ENCODE measurements at places on chromosomes 7 and 10.

GRCh38 chr7:116052006-116052405 is 21.4 kb upstream of the TFEC start:
- DNase-seq = no peak

DNA sequence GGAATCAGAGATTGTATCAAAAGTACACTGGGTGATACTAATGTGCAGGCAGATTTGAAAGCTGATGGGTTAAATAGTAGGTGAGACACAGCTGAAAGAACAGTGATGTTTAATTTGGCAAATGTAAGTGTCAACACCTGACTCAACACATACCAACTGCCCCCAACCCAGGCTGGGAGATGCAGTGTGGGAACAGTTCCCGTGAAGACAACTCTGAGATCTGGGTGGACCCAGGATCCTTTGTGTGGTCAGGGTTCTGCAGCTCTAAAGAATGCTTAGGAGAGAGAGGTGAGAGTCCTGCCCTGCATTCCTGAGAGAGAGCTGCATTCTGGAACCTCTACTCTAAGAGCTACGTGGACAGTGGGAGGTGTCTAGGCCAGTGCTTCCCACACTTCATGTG is 479.7 kb downstream of the RPS24 start:
- no peak for DNase-seq

GRCh38 chr7:98163269-98163668 is 48.0 kb upstream of the BHLHA15 start:
- DNase-seq = no peak

GRCh38 chr7:147060070-147060469 is 943.5 kb downstream of the CNTNAP2 start:
- no peak for DNase-seq

- no peak for DNase-seq
Measured at GRCh38 chr10:64659311-64659710, 1138.1 kb downstream of the REEP3 start.

DNA sequence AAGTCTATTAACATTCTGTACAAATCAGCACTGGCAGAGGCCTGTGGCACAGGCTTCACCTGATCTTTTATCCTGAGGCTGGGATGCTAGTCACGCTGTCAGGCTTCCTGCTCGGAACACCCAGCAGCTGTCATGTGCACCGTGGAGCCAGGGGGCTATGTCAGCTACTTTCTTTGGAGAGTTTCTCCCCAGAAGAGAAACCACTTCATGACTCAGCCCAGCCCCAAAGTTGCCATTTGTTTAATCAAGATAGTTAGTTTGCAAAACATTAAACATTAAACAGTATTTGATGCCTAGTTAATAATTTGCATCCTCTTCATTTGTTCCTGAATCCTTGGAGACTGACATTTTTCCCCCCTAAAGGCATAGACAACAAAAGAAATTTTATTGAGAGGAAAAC is at the start of gene HABP2:
TSS of gene HABP2 (plus strand) at position 353 of the 400 bp plus-strand sequence. CDS start 69 bp downstream, outside the sequence.
- DNase-seq = no peak

DNA sequence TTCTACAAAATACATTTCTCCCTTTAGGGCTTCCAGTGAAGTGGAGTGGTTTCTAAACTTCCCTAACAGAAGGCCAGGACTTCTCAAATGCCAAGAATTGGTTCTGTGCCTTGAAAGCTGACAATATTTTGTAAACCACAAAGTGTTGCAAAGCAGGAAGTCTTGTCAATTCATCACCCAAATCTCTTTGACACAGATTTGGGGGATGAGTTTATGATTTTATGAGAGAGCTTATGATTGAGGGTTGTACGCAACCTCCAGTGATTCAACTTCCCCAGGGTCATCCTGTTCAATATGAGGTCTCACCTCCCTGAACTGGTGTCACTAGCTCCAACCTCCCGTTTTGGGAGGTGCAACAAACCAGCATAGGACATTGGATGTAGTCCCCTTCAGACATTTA is 83.7 kb downstream of the PRLHR start:
- DNase-seq = no peak

- DNase-seq = no peak
Measured at GRCh38 chr7:17661982-17662585, 278.2 kb downstream of the SNX13 start.

GRCh38 chr10:118595598-118596425 is at the start of gene PRLHR:
Gene PRLHR (minus strand): TSS chr10:118595648. CDS start chr10:118595244, 404 bp downstream.
- DNase-seq = no peak

DNA sequence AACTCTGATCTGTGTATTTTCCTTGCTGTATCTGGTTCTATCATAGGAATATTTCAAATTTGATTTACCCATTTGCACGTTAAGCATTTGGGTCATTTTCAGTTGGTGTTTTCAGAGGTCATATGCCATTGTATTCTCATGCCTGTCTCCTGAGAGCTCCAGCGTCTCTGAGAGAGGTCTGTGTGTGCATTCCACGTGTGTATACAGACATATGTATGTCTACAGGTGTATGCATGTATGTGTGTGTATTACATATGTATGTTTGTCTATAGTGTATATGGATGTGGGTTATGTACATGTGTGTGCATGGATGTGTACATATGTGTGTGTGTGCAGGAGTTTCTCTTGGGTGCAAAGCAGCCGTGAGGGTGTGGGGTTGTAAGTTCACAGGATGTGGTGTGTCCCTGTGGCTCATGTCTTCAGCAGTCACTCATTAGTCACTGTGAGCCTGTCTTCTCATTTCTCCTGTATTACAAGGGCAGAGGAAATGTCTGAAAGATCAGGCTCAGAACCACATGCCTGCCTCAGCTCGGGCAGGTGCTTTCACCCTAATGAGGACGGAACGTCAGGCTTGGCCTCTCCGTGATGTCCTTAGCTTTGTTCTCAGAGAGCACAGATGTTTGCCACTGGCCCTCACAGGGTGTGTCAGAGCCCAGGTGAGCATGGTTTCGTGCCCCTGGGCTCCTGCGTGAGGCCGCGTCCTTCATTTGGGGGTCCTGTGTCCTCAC is 101.6 kb downstream of the NKX6-2 start:
- no peak for DNase-seq

DNA sequence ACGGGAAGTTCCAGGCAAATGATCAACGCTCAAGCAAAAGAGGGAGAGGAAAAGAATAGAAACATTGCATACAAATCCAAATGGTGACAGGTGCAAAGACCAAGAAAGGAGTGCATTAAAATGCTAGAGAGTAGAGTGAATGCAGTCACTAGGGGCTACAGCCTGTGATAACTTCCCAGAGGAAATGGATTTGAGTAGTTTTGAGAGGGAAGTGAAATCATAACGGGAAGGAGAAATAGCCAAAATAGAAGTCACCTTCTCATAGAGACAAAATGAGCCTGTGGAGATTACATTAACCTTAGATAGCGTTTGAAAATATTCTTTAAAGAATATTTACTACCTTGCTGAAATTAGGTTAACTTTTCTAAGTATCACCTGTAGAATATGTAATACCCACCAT is 26.5 kb downstream of the NUP42 start:
- no peak for DNase-seq

- DNase-seq = no peak
Measured at GRCh38 chr10:68284062-68285001, 47.5 kb upstream of the HNRNPH3 start.

GRCh38 chr10:106592396-106592795 is 572.1 kb downstream of the SORCS1 start:
- no peak for DNase-seq

DNA sequence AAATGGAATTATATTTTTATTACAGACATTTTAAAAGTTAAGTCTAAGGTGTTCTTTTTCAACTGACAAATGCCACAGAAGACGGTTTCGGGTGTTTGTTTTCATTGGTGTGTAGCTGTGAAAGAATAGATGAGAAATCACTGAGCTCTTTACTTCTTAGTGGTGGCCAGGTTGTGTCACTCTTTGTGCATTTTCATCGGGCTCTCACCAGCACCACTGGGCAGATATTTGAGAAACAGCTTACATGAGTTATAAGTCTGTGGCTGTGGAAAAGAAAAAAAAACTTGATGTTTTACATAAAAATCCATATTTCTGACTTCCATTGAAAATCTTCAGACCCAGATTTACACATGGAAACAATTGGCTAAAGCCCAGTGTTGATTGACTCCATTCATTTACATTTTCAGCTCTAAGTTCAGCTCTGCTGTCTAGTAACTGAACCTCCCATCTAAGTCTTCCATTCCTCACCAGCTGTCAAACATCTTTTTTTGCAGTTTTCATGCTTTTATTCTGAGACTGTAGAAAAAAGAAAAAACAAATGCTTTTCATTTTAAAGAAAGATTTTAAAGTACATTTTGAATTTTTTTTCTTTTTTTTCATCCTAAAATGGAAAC is 22.3 kb downstream of the CABCOCO1 start:
- no peak for DNase-seq

DNA sequence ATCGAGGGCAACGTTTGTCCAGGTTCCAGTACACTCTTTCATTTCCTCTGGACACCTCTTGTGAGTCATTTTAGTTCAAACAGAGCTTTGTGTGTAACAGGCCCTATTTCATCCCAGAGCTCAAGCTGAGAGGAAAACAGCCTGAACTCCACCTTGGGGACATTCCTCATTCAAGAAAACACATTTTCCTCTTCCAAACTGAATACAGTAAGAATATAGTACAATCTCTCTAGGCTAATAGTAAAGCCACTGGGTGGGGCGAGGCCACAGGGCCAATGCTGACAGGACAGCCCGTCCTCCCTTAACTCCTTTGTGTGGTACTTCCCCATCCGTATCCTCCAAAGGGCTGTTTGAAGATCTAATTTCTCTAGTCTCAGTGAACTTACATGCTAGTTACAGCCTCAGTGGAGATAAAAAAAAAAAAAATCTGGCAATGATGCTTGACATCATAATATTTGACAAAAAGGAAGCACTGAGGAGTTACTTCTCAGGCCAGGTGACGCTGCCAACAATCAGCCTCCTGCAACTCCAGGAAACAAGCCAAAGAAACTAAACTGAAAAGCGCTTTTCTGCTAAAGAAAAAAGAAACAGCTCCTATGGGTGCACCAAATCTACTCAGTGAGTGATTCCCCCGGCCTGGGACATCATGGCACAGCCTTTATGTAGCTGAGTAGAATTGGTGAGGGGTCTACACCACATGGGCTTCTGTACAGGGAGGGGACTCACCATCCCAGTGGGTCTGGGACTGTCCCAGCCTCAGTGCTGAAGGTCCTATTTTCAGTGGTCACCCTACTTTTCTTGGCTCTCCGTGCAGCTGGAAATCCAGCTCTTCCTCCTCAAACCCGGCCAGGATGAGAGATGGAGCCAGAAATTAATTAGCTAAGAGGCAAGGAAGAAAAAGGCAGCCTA is 238.2 kb upstream of the NEBL start:
- no peak for DNase-seq

- DNase-seq = no peak
Measured at GRCh38 chr10:91935886-91936285, 12.3 kb downstream of the BTAF1 start.

DNA sequence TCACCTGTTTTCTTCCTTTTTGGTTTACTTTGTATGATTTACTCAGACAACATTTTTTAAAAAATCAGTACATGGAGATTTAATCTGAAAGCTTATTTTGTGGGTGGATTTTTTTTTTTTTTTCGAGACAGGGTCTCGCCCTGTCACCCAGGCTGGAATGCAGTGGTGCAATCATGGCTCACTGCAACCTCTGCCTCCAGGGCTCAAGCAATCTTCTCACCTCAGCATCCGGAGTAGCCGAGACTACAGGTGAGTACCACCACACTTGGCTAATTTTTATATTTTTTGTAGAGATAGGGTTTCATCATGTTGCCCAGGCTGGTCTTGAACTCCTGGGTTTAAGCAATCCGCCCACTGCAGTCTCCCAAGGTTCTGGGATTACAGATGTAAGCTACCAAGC is 2.5 kb downstream of the GSTO1 start:
- DNase-seq = no peak

GRCh38 chr10:33498391-33498891 is 164.0 kb upstream of the NRP1 start:
- no peak for DNase-seq
